Stimulated activated CD4-positive, alpha-beta T cell treated with anti-CD3 and anti-CD28 coated beads, Interleukin-2, amount 100 ng/mL, for 48 hours (primary cell): ENCODE measurements at places on chromosomes 12 and 14.

DNA sequence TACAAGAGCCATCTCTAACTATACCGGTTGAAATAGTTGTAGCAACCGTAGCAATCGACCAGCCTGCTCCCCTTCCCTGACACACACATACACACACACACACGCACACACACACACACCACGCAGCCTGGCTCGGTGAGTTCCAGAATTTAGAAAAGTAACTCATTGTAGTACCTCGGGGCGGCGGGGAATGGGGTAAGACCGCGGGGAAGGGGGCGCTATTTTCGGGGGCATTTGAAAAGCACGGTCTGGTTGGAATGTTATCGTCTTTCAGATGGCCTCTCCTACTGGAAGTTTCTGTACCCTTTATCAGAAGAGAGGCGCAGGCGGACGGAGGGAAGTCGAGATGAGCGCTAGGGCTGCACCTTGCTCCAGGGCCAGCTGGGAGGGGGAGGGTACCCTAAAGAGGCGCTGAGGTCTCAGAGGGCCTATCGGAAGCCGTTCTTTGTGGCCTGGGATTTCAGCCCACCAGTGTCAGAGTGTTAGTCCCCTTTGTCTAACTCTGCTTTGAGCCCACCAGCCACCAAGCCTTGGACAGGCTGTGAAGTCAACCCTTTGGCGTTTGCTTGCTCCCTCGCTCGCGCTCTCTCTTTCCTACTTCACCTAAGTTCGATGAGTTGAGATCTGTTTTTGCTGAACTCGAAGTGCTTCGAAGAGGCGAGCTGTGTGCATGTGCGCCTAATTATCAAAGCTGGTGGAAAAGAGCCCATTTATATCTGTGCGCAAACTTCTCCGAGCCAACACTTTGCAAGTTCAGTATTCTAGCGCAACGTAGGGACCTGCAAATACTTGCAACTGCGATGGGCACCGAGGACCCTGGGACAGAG lies 837 bp downstream of the COL2A1 start:
- no peak for DNase-seq

- no peak for DNase-seq
These were observed 35.6 kb downstream of the PIK3C2G start for GRCh38 chr12:18296909-18297280.

DNA sequence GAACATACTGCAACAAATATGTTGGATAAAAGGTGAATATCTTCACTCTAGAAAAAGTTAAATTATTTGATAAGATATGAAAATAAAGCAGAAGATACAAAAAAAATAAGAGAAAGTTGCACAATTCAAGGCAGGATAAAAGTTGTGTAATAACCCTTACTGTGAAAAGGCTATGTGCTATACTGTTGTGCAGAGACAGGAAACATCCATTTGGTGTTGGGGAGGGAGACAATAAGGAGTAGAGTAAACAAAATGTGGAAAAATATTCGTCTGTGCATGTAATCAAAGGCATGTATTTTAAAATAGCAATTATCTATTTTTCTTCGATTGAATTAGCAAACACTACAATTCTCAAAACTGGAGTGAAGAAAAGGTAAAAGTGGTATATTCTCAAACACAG lies 34.8 kb downstream of the PTHLH start:
- DNase-seq, result no peak

GRCh38 chr12:2332236-2332635 lies 279.4 kb downstream of the CACNA1C start:
- no peak for DNase-seq

DNA sequence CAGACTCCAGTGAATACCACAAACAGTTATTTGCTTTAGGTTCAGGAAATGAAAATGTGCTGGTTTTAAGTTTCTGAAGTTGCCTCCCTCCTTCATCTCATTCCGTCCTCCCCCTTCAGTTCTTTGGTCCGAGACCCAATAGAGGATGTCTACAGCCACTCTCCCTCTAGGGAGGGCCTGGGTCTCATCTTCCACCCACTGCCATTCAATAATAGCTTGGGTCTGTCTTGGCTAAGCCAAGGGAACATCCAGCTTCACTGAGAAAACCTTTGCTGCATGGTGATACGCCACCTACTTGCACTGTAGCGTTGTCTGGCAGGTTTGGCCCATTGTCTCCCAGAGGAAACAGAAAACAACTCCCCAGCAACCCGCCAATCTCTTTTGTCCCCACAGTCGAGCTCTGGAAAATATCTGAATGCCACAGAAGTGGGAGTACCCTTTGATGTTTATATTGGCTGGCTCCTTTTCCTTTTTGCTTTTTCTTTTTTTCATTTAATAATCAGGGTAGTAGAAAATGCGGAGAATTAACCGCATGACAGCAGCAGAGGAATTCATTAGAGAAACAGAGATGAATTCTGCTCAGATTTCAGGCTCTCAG lies 380.1 kb downstream of the RAD51B start:
- no peak for DNase-seq

GRCh38 chr12:5655120-5655519 lies 223.2 kb downstream of the NTF3 start:
- DNase-seq, result no peak

DNA sequence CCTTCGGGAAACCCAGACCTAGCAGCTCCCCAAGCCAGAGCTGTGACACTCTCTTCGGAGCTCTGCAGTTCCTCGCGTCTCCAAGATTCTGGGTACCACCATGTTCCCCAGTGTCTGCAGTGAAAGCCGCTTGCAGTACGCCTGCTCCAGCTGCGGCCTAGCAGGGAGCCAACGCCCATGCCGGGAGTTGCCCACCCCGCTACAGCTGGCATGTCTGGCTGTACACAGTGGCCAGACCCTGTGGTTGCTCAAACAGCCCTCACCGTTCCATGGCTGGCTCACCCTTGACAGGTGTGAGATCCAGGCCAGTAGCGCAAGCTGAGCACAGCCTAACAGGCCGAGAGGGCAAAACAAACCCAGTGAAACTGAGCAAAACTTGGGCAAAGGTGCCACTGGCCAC lies 503.8 kb upstream of the RPL10L start:
- no peak for DNase-seq

GRCh38 chr12:98213556-98213955 lies 301.8 kb upstream of the TMPO start:
- DNase-seq, result no peak

GRCh38 chr14:49999826-50000379 lies 107.0 kb downstream of the ARF6 start:
- DNase-seq, result no peak
